T-helper 9 cell (primary cell): ENCODE measurements at places on chromosomes 13 and 19.

DNA sequence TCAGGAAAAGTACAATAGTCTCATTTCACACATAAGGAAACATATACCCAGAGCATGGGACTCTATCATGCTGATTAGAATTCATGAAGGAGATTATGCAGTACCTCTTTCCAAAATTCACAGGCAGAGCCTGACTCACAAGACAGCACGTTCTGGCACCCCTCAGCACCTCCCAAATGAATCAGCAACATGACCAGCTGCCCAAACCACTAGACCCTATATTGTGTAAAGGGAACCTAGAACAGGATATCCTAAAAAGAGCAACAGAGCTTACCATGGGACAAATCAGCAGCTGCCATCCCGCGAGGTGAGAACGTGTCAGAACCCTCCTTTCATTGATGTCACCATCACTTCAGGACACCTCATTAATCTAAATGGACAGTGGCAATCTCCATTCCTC is 2.5 kb downstream of the ZNF426 start:
- DNase-seq: no peak

DNA sequence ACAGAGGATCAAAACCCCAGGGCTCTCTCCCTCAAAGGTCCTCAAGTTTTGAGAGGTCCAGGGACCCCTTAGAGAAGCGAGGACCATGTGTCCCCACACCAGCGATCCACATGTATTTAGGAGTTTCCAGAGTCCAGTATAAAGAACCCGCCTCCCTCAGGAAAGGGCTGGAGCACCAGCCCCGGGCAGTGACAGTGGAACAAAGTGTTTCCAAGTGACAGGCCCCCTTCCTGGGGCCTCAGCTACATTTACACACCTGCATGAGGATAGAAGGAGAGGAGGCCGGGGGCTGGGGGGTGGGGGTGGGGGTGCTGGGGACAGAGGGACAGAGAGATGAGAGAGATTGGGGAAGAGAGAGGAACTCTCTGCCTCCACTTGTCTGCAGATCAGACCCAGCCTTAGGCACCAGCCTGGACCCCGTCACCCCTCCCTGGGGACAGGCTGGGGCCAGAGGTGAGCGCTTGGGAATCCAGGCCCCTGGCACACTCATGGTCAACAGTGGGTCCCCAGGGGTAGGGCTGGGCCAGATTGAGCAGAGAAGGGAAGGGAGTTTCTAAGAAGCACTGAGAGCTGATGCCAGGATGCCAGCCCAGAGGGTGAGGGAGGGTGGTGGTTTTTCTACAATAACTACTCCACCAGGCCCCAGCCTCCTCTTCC is 802 bp downstream of the BCAM start:
- DNase-seq: no peak

DNA sequence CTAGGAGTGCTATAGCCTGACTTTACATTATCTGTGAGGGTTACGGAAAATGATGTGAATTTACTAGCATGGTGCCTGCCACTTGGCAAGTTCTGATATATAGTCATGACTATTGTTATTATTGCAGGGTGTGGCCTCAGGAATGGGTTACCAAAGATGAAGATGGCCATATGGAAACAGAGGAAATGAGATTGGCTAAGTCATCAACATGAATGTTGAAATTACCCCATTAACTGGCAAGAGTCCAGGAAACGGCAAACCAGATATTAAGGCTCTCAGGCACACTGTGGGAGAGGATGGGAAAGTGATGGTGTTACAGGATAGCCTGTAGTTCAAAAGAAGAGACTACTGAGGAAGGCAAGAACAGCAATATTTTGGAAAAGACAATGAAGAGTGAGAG is 183.3 kb downstream of the KCNRG start:
- DNase-seq: no peak

DNA sequence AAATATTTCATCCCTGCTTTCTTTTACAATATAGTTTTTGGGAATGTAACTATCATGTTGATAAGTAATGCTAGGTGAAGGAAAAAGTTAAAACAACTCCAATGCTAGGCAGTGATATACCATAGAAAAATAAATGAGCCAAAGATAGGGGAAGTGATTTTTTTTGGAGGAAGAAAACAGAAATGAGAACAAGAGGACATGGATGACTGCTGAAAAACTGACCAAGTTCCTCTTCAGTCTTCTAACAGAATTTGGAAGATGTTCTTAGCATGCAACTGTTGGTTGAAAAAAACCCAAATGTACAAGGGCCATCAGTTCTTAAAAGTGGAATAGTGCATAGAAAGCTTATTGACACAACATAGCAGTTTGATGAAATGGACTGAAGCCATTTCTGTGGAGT is 262.5 kb upstream of the STARD13 start:
- no peak for DNase-seq

DNA sequence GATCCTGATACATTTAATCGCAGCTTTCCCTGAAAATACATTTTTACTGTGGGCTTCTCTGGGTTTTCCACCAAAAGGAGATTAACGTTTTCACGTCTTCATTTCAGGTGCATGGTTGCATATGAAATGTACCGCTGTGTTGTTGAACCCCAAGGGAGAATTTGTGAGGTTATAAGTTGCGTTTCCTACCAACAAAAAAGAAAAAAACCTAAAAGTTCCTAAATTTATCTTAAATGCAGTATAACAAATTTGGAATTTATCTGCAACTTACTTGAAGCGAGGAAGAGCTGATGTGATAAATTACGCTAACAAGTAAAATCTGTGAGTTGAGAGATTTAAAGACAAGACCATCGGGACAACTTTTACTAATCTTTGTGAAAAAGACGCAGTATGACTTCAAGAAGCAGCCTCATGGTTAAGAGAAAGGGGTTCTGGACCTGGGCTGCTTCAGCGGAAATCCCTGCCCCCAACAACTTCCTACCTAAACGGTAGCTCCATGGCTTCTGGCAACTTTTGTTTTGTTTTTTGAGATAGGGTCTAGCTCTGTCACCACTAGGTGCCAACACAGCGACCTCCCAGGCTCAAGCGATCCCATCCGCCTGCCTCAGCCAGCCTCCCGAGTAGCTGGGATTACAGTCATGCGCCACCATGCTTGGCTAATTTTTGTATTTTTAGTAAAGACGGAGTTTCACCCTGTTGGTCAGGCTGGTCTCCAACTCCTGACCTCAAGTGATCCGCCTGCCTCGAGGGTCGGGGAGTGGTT is 958 bp upstream of the OBI1 start:
- no peak for DNase-seq

GRCh38 chr13:45167611-45168554 is 33.0 kb downstream of the KCTD4 start:
- DNase-seq: no peak

GRCh38 chr13:41645331-41645730 is 188.0 kb downstream of the RGCC start:
- DNase-seq: no peak

DNA sequence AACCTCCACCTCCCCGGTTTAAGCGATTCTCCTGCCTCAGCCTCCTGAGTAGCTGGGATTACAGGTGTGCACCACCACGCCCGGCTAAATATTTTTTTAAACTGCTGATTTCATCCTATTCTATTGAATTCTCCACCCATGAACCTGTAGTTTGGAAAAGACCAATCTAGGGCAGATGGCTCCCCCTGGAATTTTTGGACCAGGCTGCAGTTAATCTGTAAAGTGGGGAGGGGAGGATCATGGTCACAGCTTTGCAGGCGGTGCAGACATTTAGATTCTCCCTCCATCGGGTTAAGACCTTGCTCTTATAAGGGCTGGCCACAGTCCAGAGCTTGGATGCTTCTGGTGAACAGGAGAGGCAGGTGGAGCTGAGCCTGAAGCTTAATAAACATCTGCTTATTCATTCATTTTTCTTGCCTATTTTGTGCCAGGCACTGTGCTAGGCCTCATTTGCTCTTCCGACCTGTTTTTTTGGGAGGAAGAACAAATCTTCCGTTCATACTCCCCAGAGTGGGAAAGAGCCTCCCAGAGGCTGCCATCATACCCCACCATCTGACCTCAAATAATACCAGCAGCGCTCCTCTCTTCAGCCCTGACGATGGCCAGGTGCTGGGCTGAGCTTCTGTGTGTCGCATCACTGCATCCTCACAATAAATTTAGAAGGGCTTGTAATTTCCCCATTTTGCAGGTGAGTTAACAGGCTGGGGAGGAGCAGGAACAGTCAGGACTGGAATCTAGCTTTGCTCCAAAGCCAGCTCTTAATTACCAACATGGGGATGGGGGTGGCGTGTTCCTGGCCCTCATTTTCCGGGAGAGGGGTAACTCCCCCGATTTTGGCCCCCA is 902 bp upstream of the CCDC106 start:
- no peak for DNase-seq
